ENCODE measurements at places on chromosomes 4 and X.

DNA sequence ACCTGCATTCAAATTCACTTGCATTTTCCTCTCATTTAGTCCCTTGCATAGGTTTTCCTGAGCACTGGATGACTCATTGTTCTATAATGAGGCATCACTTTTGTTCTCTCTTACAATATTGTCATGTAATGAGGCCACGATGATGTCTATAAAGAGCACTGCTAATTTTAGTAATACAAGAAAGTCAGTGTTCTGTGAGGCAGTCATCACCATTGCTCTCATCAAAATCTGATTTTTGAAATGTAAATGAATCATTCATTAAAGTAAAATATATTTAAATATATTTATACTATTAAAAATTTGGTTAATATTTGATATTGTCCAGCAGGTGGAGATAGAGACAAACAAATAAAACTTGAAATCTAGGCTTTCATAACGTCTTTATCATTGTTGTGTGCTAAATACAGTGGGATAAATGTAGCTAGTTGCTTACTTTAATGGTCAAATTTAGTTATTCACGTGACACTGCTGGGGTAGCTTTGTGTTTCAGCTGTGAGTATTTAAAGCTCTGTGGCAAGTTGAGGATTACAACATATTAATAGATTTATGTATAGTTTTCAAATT is 15.4 kb downstream of the HMGB2 start:
- DNase-seq, result no peak

DNA sequence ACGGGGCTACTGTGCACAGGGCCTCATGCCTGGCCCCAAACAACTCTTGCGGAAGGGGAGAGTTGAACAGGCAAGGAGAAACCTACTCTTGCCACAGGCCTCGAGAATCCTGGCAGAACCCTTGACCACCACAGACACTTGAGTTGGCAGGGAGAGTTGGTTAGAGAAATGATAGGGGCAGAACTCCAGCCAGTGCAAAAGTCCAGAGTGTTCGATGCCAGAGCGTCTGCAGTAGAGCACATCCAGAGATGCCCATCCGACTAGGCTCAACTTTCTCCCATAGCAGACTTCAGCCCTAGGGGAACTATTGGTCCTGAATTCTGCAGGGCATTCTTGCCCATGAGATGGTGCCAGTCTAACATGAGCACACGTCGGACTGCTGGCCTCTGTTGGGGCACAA is 45.4 kb upstream of the RADX start:
- DNase-seq, result no peak

GRCh38 chr4:10534820-10535219 is 77.6 kb upstream of the ZNF518B start:
- DNase-seq, result no peak

DNA sequence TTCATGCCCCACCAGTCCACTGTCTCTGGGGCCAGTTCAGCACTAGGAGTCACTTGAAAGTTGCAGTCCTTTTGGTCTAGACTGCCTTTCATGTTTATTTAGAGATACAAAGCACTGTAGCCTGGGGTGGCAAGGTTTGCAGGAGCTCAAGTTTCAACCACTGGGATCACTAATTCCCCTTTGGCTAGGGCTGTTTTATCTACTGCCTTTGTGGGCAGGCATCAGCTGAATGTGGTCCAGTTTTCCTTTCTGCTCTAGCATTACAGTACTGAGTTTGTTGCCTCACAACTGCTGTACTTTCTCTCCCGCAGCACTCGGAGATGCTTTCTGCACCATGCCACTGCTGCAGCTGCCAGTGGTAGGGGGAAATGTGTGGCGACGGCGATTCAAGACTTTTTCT is 222.3 kb upstream of the HDX start:
- DNase-seq, result no peak

- DNase-seq, result no peak
Observed at GRCh38 chrX:69215161-69215875, 50.1 kb upstream of the PJA1 start.

- no peak for DNase-seq
Observed at GRCh38 chrX:26376037-26376708, 160.2 kb downstream of the MAGEB5 start.

DNA sequence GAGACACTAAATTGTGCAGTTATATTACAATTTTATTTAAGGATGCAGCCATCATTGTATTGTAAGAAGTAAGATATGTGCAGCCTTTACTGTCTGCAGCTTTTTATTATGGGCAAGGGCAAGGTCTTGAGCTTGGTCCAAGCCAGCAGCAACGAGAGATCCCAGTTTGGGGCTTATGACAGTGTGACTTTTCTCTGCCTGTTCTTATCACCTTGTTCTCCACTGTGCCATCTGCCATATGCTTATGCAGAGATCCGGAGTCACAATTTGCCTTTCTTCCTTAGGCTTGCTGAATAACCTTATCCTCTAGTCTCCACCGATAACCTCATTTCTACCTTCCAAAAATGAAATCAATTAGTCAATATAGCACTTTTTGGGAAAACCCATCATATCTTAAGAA is 30.4 kb downstream of the MAPK10 start:
- no peak for DNase-seq

- DNase-seq, result no peak
Observed at GRCh38 chr4:121375262-121375661, 5.6 kb downstream of the QRFPR start.

DNA sequence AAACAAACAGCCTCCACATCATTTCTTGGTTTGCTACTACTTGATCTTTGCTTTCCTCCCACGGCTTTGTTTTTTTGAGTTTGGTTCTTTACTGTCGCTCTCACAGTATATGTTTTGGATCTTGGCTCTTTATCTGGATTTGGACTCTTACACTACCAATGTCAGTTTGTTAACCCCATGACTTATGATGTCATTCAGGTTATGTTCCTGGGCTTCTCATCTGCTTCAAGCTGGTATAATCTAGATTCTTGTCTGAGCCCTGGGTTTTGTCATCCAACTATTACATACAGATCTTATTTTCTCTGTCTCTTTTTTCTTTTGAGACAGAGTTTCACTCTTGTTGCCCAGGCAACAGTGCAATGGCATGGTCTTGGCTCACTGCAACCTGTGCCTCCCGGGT is 482.9 kb upstream of the TEX13C start:
- DNase-seq, result no peak

DNA sequence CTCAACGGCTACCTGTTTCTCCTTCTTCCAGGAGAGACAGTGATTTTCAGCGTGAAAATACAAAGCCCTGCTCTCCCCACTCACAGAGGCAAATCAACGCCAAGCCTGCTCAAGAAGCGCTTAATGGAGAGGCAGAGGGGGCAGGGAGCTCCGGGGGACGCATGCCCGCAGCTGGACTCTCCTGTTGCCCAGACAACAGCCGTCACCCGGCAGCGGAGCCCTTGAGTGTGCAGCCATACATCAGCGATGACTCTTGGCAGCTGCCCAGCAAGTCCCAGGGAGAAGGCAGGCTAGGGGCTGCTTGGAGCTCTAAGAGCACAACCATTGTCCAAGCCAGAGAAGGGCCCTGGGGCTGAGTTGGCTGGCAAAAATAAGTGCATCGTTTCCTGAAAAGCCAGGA is 71.0 kb upstream of the AFAP1 start:
- DNase-seq, result no peak

DNA sequence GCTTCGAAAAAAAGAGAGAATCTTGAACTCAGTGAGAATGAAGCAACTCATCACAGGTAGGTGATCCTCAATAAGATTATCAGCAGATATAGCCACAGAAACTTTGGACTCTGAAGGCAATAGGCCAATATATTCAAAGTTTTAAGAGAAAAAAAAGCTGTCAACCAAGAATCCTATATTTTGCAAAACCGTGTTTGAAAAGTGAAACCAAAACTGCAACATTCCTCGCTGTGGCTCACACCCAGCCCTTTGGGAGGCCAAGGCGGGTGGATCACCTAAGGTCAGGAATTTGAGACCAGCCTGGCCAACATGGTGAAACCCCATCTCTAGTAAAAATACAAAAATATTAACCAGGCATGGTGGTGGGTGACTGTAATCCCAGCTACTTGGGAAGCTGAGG is 22.8 kb downstream of the MAD2L1 start:
- DNase-seq, result no peak

DNA sequence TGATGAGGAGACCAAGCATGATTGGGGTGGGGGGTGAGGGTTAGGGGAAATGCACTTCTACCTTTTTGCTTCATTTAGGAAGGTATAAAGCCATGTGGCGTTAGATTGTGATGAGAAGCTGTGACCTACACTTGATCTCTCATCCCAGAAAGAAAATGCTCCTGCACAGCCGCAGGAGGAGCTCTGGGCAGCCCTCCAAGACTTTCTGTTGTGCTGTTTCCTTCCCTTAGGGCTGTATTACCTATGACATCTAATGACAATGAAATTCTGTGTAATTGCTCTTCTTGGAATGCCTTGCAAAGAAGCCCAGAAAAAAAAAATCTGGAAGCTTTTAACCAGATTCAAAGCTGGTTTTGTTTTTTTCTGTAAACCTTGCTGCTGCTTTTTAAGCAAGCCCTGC is 13.4 kb downstream of the PRPS2 start:
- no peak for DNase-seq

GRCh38 chr4:77699731-77700210 is 94.2 kb downstream of the CXCL13 start:
- no peak for DNase-seq

DNA sequence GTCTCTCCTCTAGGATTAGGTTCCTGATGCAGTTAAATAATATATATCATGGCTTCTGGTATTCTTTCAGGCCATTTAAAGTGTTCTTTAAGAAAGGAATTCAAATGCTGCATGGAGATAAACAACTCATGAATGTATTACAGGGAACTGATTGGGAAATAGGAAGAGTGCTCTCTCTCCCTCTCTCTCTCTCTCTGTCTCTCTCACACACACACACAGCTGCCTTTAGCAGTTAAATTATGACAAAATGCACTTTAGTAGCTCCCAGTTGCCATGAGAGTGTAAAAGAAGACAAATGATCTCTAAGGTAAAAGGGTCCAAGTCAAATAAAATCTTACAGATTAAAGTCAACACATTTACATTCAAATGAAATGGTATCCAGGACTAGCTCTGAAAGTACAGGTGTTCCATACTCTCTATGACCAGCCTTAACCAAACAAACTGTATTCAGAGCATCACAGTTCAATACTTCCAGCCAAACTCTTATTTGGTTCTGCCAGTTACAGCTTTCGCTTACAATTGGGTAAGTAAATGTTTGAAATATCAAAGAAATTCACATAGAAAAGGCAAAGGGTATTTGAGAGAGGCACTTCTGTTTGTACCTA is 94.7 kb upstream of the CXXC4 start:
- no peak for DNase-seq

DNA sequence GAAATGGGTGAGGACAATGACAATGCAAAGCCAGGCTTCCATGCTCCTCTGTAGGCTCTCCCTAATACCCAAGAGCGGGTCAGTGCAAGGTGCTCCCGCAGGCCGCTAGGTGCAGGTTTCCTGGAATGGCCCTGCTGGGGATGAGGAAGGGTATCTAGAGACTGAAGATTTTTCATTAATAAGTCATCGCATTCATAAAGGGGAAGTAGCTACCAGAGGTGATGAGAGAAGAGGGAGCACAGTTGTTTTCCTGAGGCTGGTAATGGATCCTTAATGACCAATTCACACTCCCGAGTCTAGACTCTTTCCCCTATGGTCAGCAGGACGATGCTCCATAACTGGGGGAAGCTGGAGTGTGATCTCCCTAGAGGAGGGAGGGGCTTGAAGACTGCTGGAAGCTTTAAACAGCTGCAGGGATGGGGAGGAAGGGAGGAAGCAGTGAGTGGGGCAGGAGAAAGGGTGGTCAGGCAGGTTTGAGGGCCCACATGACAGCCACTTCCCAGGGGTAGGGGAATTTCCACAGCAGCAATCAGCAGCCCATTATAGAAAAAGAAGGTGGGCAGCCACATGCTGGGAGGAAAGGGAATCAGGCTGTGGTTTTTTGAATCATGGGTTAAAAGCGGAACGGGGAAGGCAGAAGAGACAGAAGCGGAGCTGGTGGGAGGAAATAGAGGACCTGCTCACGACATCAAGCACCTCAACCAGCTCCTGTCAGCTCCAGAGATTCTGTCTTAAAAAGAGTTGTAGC is 10.2 kb upstream of the ATP6AP2 start:
- no peak for DNase-seq

GRCh38 chr4:103092245-103092644 is 7.4 kb downstream of the BDH2 start:
- DNase-seq, result no peak

DNA sequence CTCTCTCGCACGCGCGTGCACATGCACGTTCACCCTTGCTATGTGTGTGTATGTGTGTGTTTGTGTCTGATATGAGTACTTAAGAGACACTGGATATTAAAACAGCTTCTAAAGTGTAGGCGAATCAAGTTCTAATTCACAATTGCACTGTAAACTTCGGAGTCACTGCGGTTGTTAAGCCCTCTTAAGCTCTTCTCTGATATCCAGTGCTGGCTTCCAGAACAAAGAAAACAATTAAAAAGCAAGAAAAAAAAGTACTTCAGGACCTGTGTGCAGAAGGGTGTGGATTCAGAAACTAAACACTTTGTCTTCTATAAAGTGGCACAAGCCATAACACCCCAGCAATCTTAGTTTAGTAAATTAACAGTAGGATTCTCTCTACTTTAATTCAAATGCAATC is 300.2 kb downstream of the PCDH7 start:
- DNase-seq, result no peak

DNA sequence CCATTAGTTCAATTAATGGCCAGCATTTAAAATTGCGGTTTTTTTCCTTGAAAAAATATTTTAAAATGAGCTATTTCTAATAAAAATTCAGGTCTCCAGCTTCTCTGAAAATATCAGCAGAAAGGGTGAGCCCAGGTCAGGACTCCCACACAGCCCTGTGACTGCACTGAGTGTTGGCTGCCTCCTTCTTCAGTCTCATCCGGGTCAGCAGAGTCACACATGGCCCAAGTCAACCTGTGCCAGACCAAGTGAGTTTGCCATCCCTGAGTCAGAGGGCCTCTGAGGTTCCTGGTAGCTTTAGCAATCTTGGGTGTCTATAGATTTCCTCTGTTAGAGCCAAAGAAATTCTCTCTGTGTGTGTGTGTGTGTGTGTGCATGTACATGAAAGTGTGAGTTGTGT is 22.1 kb upstream of the MSX1 start:
- no peak for DNase-seq

DNA sequence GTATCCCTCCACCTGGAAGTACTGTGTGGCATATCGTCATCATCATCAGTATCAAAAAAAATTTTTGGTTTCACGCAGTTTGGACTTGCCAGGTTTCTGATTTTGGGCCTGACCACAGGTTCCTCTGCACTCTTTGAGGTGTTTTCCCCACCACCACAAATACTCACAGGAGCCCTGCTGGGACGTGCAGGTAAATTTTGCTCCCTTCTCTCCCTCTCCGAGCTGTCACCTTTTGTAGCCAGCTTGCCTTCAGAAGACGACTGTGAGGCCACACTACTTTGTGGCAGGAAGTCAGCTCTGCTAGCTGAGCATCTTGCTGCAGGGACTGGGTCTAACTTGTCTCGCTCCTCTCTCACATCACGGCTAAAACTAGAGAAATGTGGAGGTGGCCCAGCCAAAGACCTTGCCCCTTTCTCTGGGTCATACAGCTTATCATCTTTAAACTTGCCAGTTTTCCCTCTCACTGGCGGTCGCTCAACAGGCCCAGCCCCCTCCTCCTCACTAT is 2.8 kb downstream of the PJA1 start:
- DNase-seq, result no peak

DNA sequence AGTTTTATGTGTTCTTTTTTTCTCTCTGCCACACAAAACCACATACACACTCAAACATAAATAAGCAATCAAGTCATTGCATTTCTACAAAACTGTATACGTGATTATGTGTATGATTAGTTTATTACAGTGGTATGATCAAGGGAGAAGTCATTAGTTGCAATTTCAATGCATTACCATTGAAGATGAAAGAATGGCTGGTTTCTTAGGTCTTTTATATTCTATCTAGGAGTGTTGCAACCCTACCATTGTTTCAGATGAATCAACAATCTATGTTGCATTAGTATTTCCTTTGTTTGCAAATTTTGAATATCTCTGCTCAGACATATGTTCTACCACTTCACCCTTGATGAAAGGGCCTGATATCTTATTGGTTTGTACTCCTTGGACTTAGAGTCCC is 6.8 kb downstream of the ANXA3 start:
- DNase-seq, result no peak

Data from activated CD4-positive, CD25-positive, alpha-beta regulatory T cell (primary cell).